Amygdala (tissue), 56 donors: ENCODE measurements at places on chromosomes 13 and 19.

- no peak for DNase-seq
Measured at GRCh38 chr13:64817691-64818090, 2412.4 kb downstream of the PCDH9 start.

GRCh38 chr19:34669305-34669704 is 7.7 kb downstream of the SCGB2B2 start:
- DNase-seq: no peak

- DNase-seq: no peak
Measured at GRCh38 chr13:24083141-24083540, 77.4 kb upstream of the SPATA13 start.

DNA sequence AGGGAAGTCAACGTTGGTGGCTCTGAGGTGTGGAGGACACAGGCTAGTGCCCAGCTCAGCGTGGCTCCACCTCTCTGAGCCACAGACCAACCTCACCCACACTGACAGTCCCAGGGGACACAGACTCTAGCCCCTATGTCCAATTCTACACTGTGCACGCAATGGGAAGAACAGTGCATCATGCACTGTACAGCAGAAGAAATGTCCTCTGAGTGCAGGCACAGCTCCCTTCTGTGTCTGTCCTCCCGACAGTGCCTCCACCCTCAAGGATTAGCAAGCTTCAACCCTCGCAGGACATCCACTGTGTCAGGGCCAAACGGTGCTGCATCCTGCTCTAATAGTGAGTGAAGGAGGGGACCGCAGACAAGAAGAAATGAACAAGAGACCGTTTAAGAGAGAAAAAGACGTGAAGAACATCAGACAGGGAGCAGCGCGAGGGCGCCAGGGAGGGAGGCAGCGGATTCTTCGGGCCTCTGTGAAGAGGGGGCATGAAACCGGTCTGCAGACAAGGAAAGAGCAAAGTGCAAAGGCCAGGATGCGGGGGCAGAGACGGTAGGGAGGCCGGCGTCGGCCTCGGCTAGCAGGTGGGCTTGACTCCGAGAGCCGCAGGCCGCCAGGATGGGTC is 681 bp downstream of the ZNF837 start:
- DNase-seq: no peak

GRCh38 chr13:47332149-47332548 is 435.3 kb upstream of the HTR2A start:
- no peak for DNase-seq

DNA sequence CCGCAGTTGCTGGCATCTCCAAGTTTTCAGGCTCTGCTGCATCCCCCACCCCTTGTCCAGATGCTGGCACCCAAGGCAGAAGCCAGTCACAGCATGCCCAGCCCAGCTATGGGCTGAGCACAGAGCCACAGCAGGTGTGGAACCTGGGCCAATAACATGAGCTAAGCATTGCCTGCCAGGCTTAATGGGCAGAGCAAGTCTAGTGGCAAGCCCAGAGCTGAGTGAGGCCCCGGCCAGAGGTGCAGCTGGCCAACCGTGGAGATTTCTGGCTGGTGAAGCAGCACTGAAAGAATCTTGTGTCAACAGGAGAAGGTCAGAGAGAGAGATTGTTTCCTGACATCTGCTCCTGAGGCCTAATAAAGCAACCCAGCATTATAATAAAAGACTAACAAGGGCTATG is 111.0 kb downstream of the B3GLCT start:
- DNase-seq: no peak

DNA sequence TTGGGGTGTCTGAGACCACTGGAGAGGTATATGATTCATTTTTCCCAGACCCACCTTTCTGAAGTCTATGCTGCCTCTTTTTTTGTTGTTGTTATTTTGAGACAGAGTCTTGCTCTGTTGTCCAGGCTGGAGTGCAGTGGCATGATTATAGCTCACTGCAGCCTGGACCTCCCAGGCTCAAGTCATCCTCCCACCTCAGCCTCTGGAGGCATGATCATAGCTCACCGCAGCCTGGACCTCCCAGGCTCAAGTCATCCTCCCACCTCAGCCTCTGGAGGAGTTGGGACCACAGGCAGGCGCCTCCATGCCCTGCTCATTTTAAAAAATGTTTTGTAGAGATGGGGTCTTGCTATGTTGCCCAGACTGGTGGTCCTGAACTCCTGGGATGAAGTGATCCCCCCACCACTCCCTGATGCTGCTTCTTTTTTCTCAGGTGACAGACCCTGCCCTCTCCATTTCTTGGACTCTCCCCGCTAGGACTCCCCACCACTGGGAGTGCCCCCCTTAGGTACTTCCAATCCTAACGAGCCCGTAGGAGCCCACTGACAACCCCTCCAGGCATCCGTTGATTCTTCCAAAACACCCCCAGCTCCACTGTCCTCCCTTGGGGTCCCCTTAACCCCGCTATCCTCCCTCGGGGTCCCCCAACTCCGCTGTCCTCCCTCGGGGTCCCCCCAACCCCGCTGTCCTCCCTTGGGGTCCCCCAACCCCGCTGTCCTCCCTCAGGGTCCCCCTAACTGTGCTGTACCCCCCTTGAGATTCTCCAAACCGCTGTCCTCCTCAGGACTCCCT is 45.4 kb downstream of the ARHGEF18 start:
- DNase-seq: no peak

DNA sequence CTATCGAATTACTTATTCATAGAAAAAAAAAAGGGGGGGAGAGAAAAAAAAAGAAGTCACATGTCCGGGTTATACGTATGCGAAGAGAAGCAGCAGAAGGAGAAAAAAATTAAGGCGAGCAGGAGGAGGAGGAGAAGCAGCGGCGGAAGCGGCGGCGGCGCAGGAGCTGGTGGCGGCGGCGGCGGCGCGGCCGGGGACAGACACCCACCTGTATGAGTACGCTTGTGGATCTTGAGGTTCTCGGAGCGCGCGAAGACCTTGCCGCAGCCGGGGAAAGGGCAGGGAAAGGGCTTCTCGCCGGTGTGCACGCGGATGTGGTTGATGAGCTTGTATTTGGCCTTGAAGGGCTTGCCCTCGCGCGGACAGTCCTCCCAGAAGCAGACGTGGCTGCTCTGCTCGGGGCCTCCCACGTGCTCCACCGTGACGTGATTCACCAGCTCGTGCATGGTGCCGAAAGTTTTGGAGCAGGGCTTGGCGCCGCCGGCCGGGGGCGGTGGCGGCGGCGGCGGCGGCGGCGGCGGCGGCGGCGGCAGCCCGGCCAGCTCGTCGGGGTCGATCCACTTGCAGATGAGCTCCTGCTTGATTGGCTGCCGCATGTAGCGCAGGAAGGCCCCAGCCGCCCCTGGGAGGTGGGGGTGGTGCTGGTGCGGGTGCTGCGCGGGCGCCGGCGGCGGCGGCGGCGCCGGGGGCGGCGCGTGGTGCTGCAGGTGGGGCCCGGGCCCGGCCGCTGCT is 1.5 kb downstream of the ZIC5 start:
- DNase-seq: no peak

DNA sequence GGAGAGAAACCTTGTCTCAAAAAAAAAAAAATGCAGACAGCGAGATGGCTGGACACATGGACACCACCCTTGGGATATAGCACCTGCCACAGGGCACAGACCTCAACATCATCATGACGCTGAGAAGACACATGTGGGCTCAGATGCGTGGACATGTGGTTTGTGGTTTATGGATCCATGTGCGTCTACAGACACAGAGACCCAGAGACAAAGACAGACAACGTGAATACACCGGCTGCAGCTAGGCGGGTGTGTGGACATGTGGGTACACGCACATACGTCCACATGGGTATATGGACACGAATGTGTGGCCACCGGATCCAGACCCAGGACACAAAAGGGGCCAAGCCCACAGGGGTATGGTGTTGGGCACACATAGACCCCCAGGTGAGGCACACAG is 1.3 kb downstream of the TNFSF14 start:
- DNase-seq: no peak

- DNase-seq: no peak
Measured at GRCh38 chr13:31951215-31951678, 80.3 kb upstream of the FRY start.
